ENCODE measurements at places on chromosomes 5 and 9.

DNA sequence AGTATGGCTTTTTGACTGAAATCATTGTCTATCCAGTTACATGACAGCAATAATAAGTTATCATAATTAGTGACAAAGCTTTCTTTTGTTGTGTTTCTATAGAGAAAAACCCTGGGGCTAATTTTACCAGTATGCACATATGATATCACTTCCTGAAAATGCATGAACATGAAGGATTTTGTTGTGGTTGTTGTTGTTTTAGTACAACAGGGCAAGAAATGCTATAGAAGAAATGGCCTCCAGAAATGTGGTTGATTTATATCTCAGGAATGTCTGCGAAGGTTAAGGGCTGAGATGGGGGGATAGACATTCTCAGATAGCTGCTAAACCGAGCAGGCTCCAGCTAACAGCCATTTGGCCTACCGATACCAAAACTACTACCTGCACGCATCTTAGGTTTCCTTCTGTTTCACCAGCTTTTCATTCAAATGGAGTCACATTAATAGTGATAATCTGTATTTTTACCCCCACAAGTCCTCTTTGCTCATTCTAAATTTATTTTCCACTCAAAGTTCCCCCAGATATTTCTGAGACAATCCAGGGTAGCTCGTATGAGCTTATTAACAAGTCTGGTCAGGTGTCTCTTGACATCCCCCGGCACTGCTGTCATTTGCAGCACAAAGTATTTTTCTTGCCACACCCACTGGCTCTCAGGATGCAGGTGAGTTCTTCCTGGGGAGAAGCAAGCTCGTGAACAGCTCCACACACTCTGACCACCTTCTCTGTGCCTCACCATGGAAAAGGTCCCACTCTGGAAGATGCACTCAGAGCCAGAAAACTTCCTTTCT is 232.4 kb upstream of the GAS1 start:
- no peak for DNase-seq

- no peak for DNase-seq
Measured at GRCh38 chr5:170105642-170106611, at the start of gene FOXI1. FOXI1 (plus strand) TSS chr5:170105897; CDS start chr5:170105958, 61 bp downstream.

- DNase-seq, result peak; percentile 35
Measured at GRCh38 chr9:101271102-101271501, 113.7 kb downstream of the BAAT start.

GRCh38 chr5:178854284-178854683 is 5.5 kb upstream of the ZNF354B start:
- DNase-seq, result no peak

- DNase-seq, result no peak
Measured at GRCh38 chr9:21097817-21098216, 20.1 kb upstream of the IFNB1 start.

- DNase-seq, result peak; percentile 47
Measured at GRCh38 chr5:54944364-54944763, 41.0 kb downstream of the ESM1 start.

GRCh38 chr9:20593537-20593936 is 28.8 kb downstream of the MLLT3 start:
- DNase-seq, result peak; percentile 86

DNA sequence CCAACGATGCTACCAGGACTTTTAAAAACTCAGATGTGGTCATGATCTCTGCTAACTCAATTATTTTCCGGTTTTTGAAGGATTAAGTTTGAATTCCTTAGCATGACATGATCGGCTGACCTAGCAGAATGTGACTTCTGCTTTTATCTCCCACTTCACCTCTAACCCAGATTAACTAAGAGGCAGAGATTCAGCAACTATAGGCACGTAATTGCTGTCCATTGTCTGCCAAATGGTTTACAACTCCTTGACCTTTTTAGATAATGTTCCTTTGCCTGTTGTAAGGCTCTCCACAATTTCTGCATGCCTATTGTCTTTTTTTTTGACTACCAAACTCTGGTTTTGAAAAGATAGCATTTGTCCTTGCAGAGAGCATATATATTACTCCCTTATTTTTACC is 268.2 kb downstream of the BRINP1 start:
- DNase-seq, result no peak

DNA sequence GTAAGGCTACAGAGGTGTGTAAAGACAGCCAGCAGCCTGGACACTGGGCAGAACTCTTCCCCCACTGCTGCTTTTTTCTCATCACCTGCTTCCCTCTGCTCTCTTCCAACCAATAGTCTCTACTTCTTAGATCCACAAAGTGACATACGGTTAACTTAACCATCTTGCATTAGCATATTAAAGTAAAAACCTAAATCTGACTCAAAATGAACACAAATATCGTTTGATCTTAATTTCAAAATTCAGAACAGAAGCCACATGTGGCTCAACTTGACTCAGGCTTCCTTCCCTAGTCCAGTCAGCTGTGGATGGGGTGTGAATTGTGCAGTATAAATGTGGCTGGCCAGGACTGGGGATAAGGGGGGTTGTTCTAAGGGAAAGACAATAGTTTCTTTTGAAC is 114.3 kb downstream of the STARD4 start:
- no peak for DNase-seq

DNA sequence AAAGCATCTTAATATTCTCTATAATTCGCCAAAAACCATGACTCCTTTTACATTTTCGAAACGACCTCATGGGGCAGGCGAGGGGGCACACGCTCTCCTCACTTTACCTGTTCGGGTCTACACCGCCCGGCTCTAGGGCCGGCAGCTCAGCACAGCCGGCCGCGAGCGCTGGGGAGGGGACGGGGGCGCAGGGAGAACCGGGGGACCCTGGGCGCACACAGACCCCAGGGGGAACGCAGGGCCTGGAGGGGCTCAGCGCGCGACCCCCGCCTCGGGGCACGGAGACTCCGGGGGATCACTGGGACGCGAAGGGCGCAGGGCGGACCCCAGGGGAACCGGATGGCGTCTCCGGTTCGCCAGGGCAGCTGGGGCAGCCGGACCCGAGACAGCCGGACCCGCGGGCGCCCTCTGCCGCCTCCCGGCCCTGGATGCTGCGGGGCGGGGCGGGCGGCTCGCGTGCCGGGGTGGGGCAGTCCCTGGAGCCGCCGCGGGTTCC is at the start of gene AHRR:
TSS of gene AHRR (plus strand) at position 485 of the 496 bp plus-strand sequence. CDS start 22,189 bp downstream, outside the sequence.
- no peak for DNase-seq

GRCh38 chr9:74493512-74493911 is 3.6 kb upstream of the RORB start:
- DNase-seq, result no peak

DNA sequence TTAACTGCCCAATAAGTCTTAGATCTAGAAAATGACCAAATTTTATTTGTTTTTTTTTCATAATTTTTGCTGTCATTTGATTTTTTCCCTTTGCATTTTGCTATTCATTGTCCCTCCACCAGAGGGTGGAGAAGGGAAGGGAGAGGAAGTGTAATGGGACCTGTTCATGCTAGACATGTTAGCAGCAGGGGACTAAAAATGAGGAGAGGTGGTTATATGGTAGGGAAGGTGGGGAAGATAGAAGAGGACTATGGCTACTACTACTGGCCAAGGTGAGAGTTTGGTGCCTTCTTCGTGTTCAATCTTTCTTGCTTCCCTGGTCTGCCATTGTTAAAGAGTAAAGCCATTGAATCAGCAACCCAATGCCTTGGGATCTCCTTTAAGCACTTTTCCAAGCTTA is 6.4 kb downstream of the GRIA1 start:
- peak; percentile 38 for DNase-seq

GRCh38 chr9:8456344-8456743 is 656.8 kb upstream of the DMAC1 start:
- DNase-seq, result no peak

DNA sequence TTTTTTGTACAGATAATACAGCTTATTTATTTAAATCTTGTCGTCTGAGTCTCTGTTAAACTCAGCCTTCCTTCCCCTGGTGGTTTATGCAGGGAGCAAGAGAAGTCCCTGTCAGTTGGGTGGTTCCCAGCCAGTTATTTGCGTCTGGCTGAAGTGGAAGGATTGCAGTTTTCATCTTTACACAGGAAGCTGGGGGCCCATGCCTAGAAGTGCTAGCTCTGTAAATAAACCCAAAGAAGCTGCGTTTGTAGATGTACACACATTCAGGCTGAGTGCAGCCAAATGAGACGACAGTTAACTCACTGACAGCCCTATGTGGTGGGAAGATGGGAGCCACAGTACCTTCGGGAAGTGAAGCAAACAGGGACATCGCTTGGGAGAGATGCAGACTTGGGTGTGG is 122.1 kb downstream of the SAXO1 start:
- DNase-seq, result no peak

DNA sequence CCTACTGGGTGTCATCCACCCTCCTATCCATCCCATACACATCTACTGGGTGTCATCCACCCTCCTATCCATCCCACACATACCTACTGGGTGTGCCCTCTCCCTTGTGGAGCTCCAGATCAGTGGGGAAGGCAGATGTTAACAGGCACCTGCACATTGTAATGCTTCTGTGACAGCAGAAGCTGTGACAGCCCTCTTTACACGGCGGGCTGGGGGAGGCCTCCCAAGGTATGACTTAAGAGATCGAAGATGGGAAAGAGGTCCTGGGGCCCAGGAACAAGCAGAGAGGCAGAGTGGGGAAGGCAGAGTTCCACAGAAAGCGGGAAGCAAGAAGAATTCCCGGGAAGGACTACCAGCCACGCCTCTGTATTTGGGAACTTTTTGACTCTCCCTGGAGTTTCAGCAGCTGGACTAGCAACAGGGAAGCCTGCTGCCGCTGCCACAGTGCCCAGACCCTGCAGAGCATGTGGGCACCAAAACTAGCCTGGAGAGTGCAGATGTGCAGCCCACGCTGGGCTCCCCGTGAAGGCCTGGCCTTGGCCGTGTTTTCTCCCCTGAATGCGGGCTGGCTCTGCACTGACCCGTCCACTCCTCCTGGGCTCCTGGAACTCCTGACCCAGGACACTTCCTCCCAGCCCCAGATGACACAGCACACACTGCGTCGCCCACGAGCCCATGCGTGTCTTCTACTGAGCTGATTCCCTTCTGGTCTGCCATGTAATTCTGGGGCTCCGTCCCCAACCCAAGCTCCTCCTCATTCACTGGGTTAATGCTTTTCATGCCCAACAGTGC is 9.3 kb downstream of the TOR1A start:
- DNase-seq, result no peak

DNA sequence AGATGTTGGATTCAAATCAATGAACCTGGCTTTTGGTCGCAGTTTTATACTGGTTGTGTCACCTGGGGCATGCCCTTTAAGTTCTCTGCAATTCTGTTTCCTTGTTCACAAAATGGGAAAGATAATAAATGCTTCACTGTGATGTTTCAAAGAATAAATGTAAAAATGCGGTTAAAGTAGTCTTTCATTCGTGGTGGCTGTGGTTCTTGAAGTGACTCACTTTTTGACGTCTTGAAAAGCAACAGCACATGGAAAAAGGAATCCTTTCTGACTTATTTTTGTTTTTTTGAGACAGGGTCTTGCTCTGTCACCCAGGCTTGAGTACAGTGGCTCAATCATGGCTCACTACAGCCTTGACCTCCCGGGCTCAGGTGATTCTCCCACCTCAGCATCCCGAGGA is 88.4 kb upstream of the SLIT3 start:
- no peak for DNase-seq

DNA sequence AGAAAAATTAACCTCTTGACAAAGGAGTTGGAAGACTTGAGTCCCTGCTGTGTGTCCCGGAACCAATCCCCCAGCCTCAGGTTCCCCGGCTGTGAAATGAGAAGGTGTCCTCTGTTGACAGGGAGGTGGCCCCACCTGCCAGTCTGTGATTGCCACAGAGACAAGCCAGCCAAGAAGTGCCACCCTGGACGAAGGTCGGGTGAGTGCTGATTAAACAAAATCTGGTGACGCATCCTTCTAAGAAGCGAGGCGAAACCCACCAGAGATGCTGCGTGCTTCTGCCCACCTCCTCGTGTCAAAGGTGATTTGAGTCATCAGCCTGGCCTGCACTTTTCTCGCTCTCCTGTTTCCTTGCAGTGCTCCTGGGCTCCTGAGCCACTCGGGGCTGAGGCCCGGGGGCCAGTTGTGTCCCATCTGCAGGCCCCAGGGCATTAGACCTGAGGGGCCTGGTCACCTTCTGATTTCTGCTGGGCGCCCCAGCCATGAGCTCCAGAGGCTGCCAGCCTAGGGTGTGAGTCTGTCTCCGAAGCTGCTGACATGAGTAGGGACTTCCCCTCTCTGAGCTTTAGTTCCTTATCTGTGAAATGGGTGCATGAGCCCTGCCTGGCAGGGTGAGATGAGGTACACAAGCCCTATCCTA is 28.7 kb downstream of the NEK6 start:
- DNase-seq, result no peak

DNA sequence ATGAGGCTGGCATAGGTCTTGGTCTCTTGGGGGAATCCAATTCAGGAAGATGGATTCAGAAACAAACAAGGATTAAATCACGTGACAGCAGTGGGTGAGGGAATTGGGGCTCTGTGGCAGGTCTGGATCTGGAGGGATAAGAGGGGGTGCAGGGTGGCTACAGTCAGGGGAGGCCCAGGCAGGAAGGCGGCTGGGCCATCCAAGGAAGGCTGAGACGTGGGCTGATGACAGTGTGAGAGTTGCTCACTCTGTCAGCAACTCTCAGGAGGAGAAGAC is 65.8 kb upstream of the COL5A1 start:
- DNase-seq, result no peak

DNA sequence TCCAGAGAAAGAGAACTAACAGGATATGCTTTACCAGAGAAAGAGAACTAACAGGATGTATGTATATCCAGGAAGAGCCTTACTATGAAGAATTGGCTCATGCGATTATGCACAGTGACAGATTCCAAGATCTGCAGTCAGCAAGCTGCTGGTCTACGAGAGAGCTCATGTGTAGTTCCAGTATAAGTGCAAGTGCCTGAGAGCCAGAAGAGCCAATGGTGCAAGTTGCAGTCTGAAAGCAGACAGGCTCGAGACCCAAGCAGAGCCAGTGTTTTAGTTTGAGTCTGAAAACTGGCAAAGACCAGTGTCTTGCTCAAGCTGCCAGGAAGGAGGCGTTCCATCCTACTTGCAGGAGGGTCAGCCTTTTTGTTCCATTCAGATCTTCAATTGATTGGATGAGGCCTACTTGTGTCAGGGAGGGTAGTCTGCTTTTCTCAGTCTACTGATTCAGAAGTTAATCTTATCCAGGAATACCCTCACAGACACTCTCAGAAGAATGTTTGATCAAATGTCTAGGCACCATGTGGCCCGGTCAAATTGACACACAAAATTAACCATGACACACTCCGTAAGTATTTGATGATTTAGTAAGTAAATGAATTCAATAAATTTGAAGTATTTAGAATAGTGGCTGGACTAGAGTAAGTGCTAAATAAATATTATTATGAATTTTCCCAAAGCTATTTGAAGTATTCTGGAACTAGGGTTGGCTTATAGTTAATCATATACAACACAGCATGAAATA is 372.1 kb upstream of the SGCD start:
- DNase-seq, result no peak

GRCh38 chr5:96384353-96384752 is 48.7 kb downstream of the PCSK1 start:
- DNase-seq, result peak; percentile 52

- no peak for DNase-seq
Measured at GRCh38 chr5:10936081-10936855, 175.2 kb upstream of the DAP start.

- DNase-seq, result no peak
Measured at GRCh38 chr9:137660144-137660543, 41.3 kb downstream of the EHMT1 start.
